ENCODE measurements at places on chromosomes 3 and 15.
A peak's percentile ranks its signal among the peaks of the same experiment; 100 is the strongest.

- DNase-seq = no peak
Observed at GRCh38 chr3:194261581-194262063, 89.5 kb downstream of the CPN2 start.

DNA sequence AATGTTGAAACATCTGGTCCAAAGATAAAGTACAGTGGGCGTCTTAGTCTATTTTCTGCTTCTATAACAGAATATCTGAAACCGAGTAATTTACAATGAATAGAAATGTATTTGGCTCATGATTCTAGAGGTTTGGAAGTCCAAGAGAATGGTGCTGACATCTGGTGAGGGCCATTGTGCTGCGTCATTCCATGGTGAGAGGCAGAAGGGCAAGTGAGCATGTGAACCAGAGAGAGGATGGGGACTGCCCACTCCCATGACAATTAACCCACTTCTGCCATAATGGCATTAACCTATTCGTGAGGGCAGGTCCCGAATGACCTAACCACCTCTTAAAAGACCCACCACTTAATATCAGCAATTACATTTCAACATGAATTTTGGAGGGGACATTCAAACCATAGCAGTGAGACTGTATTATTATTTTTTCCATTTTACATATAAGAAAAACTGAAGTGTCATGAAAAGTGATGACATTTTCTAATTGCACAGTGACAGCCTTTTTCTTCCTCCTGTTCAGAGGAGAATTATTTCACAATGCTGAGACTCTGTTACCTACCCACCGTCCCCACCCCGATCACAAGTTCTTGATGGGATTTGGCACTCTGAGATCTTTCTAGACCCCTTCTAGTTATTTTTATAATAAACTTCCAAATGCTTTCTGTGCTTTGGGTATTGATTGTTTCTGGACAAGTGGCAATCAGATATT, 238.8 kb downstream of the RPLP1 start:
- no peak for DNase-seq

- DNase-seq = peak; percentile 45
Observed at GRCh38 chr15:77702211-77702957, 69.7 kb upstream of the LINGO1 start.

DNA sequence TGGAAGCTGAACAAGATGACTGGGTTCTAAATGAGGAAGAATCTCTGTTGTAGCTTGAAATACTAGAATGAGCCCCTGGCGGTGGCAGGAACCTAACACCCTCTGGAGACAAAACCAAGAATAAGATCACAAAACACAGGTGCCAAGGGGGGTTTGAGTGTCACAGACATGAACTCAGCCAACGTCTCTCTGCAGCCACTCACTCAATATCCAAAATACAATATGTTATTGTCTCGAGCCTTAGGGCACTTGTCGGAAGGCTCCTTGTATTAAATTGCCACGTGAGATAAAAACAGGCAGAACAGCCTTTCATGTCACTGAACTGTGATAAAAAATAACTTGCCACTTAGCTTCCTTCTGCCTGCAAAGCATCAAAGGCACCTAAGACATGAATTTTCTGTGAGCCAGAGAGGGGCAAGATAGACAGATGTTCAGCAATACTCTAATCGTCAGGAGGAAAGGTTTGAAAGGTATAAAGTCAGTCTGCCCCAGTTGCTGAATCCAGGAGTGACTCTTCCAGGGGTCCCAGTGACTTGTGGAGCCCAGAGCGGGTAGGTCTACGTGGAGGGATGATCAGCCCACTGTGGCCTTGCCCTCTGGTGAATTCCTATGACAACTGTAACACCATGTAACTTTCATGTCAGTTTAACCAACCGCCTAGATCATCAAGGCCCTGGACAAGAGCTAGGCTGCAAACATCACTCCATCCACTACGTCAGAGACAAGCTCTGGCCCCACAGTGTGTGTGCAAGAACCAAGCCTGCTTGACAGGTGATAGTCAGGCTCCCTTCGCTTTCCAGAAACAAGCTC, 165.2 kb downstream of the OSBPL10 start:
- no peak for DNase-seq

GRCh38 chr3:42094691-42095391, 3.7 kb downstream of the TRAK1 start:
- DNase-seq = no peak

Measured in hematopoietic multipotent progenitor cell treated with erythropoietin and hydrocortisone succinate and interleukin-3 and kit ligand, for 4 days (in vitro differentiated cells).